Stimulated activated naive CD4-positive, alpha-beta T cell (primary cell): ENCODE measurements at places on chromosomes 3 and 15.

GRCh38 chr3:123294296-123294938 is 92.7 kb downstream of the SEC22A start:
- DNase-seq = no peak

DNA sequence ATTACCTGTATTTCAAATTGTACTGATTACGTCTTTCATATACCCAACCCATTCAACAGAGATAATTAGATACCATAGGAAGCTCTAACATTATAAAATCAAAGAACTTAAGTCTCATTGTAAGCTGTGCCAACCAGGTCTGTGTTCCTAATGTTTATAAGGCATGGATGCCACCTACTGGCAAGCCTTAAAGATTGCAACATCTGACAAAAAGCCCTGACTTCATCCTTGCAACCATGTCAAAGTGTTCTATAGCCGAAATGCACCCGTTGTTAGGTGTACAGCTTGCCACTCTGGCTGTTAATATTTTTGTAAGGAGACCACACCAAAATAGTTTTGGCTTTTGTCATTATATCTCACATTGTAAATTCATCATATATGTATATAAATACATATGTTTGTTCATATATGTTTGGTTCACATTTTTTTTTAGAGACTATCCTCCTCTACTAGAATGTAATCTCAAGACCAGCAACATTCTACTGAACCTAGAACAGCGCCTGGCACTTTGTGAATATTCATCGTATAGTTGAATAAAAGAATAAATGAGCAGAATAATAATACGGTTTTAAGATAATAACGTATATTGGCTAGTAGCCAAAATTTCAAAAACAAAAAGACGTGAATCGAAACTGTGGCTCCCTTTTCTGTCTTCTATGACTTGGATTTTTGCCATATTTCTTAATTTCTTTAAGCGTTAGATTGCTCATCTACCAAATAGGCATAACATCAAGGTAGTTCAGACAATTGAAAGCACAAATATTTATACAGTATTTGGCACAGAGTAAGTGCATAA is 258.1 kb downstream of the TBL1XR1 start:
- peak; percentile 45 for DNase-seq

DNA sequence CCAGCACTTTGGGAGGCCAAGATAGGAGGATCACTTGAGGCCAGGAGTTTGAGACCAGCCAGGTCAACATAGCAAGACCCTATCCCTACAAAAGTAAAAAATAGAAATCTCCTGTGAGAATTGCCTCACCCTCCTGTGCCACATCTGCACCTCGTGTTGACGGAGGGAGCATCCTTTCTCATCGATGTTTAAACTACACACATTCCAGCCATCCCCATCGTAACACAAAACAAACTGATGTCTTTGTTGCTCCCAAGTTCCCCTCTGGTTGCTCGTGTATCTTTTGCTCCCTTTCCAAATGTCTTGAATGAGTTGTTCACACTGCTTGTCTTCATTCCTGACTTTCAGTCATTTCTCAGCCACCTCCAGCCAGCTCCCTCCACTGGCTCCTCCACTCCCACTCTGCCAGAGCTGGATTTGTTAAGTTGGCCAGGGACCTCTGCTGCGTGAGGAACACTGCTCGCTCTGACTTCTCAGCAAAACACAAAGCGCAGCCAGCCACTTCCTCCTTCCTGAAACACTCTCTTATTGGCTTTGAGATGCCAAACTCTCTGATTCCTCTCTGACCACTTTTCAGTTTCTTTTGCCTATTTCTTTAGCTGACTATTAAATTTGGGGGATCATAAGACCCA is 53.6 kb upstream of the ATP13A3 start:
- no peak for DNase-seq

DNA sequence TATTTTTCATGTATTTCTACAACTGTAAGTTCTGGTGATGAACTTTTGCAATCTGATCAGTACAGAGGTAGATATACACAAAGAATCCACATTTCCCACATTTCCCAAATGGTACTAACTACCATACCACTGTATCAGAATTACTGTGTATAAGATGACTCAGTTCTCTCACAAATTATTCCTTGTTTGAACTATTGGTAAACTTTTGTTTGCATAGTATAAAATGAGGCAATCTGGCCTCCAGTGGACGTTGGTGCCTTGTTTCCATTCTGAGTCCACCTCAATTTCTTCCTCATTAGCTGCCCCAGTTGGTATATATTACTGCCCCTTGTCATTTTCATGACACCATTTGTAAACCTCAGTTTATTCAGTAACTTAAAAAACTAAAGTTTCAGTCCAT is 38.5 kb downstream of the SPTSSB start:
- no peak for DNase-seq
